ENCODE measurements at places on chromosomes 16 and 17.

- DNase-seq, result no peak
Observed at GRCh38 chr17:49889500-49889899, 41.6 kb upstream of the TAC4 start.

DNA sequence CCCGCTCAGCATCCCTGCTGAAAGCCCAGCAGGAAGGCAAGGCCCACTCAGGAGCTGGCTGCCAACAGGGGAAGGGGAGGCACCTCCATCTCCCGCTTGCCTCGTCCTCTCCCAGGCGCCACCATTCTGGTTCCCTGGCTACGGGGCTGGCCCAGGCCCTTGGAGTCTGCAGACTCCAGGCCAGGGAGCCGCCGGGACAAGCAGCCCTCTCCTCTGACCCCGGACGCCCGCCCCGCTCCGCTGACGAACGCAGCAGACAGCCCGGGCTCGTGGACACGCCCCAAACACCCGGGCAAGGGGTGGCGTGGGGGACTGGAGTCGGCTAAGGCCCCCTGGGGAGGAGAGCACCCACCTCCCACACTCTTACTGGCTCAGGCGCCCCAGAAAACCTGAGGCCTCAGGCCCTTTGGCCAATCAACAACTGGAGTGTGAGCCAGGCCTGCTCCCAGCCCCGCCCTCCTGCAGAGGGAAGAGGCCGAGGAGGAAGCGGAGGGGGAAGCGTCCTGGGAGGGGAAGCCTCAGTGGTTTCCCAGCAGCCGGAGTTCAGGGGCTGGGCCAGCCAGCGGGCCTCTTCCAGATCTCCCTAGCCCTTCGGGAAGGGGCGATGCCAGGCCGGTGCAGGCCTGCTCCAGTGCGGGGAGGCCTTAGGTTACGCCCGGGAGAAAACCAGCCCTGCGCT, 4.2 kb downstream of the MNT start:
- no peak for DNase-seq

DNA sequence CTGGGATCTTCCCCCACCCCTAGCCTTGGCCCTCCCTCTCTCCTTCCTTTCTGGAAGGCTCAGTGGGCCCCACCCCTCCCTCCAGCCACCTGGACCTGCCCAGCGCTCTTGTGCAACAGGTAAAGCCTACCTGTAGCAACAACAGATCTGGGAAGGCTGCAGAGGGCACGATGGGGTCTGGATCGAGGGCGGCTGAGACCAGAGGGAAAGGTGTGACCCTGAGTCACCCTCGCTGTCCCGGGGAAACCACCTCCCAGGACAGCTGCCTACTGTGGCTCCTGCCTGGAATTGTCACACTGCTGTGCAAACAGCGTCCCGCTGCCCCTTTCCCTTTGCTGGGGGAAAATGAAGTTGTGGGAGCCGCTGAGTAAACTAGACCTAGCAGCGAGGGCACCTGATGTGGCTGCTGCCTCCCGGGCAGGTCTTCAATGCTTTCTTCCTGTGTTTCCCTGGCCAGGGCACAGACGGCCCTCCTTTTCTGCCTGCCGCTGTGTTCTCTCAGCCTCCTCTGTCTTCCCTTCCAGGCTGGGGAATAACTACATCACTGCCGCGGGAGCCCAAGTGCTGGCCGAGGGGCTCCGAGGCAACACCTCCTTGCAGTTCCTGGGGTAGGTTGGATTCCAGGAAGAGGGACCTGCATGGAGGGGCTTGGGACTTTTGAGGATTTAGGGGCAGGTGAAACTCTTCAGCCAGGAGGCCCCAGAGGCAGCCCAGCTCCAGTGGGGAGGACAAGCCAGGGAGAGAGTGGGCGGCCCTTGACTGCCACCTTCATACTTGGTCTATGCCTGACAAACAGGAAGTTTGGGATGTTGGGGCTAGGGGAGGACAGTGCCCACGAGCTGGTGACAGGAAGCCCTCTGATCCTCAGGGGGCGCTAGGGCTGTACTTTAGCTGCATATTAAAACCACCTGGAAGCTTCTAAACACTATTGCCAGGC, 22.2 kb upstream of the CYLD start:
- DNase-seq, result no peak

DNA sequence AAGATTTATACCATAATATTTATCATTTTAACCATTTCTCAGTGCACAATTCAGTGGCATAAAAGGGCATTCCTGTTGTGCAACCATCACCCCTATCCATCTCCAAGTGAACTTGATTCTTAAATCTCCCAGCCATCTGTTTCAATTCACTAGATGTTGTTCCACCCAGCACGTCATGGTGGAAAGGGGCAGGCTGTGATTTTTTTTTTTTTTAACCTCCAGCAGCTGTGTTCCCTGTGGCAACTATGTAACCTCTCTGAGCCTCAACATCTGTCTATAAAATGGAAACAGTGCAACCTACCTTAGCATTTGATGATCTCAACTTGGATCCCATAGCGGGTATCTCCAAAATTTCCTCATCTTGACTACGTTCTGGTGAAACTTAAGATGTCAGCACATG, 604.5 kb downstream of the WWOX start:
- DNase-seq, result no peak

DNA sequence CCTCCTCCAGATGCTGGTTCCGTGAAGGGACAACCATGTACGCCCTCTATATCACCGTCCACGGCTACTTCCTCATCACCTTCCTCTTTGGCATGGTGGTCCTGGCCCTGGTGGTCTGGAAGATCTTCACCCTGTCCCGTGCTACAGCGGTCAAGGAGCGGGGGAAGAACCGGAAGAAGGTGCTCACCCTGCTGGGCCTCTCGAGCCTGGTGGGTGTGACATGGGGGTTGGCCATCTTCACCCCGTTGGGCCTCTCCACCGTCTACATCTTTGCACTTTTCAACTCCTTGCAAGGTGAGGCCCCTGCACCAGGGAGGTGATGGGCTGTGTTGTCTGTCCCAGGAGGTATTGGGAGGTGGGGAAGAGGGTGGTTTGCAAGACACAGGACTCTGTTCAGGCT, 9.0 kb upstream of the DRC7 start:
- DNase-seq, result no peak

GRCh38 chr16:4481963-4482362, 5.8 kb downstream of the HMOX2 start:
- no peak for DNase-seq

GRCh38 chr17:9432934-9433421, 142.6 kb downstream of the STX8 start:
- no peak for DNase-seq

DNA sequence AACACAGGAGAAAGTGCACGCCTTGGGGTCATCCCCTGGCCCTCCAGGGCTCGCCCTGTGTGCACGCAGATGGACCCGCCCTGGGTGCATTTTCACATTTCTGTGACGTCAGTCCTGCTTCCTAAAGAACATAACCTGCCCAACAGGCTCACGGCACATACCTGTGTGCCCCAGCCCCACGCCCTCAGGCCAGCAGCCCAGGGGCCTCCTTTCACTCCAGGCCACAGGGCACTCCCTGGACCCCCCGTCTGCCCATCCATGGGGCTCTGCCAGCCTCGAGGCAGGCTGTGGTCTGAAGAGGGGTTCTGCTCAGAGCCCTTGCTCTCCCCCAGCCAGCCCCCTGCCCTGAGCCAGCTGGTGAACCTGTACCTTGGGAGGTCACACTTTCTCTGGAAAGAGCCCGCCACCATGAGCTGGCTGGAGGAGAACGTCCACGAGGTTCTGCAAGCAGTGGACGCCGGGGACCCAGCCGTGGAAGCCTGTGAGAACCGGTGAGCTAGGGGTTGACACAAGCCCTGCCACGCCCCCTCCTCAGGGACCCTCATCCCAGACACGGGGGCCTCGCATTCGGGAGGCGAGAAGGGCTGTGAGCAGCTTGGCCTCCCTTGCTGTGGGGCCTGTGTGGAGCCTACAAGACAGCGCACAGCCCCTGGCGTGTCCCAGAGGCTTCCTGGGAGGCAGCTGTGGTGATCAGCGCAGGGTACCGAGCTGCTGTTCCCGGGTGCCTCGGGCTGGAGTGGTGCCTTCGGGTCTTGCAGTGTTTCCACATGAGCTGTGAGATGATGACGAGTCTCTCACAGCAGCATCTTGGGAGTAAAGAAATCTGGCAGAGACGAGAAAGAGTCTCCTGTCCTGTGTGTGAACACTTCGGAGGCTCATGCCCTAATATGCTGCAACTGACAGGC, 13.8 kb upstream of the MC1R start:
- DNase-seq, result no peak

- DNase-seq, result no peak
Observed at GRCh38 chr17:42438600-42439567, 15.8 kb upstream of the CAVIN1 start.

- DNase-seq, result no peak
Observed at GRCh38 chr17:74728702-74729075, 8.4 kb upstream of the RAB37 start.

- DNase-seq, result no peak
Observed at GRCh38 chr16:11848842-11849241, 2.5 kb downstream of the RSL1D1 start.

DNA sequence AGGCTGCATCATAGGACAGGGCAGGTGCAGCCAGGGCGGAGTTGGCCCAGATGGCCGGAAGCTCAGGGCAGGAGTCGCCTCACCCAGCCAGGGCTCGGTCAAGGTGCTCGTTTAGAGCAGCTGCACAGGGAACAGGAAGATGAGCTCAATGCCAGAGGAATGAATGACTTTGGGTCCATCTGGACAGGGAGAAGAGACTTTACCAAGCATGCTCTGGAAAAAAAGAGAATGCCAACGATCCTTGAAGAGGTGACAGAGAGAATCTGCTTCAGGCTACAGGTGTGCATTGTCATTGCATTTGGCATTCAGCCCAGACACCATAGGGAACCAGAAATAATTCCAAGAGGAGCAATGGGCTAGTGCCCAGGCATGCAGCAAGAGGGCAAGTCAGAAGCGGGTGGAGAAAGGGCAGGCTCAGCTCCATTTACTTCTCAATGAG, 6.7 kb upstream of the MPP3 start:
- DNase-seq, result no peak

GRCh38 chr16:47777220-47777619, 316.1 kb downstream of the PHKB start:
- DNase-seq, result no peak

DNA sequence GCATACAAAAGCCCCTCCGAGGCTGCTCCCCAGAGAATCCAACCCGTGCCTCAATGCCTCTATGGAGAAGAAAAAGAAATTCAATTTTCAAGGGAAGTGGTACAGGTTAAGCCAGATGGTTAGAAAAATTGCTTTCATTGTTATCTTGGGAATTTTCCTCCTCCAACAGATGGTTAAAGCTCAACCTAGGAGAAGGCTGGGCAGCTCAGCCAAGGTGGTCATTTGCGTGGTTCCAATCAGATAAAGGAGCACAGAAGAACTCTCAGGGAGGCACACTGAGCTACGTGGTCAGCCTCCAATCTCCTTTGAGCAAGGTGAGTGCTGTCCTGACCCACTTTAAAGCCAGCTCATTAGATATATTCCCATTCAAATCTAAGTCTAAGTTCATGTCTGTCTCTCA, 106.7 kb downstream of the STX8 start:
- no peak for DNase-seq

- no peak for DNase-seq
Observed at GRCh38 chr16:28168991-28169554, 42.7 kb downstream of the XPO6 start.

- DNase-seq, result no peak
Observed at GRCh38 chr17:29760279-29761039, 137.7 kb upstream of the CORO6 start.

- DNase-seq, result no peak
Observed at GRCh38 chr16:65831903-65832666, 534.4 kb upstream of the CDH5 start.

- DNase-seq, result no peak
Observed at GRCh38 chr16:28100810-28101532, 37.5 kb upstream of the GSG1L start.

DNA sequence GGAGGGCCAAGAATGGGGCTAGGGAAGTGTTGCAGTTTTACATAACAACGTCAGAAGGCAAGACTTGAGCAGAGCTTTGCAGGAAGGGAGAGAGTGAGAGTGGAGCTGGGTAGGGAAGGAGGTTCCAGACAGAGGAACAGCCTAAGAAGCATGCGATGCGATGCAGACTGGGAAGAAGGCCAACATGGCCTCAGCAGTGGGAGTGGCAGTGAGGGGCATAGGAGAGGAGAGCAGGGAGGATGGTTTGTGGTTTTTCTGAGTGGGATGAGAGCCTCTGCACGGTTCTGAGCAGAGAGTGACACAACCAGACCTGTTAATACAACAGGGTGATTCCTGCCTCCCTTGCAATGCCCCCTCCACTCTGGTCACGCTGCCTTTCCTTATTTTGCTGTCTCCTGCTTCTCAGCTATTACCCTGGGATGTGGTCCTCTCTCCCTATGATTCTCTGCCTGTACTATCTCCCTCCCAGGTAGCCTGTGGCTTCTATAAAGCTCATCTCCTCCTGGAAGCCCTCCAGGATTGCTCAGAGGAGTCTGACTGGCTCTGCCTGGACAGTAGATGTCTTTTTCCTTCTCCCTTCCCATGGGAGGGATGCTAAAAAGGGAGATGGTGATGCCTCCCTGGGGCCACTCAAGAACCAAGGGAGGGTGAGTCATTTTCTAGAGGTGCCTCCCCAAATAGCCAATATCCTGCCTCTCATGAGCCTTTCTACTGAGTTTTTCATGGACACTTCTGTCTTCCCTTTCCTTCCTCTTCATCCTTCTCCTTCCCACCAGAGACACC, 38.7 kb upstream of the NGFR start:
- no peak for DNase-seq

- DNase-seq, result no peak
Observed at GRCh38 chr17:689556-690275, 24.9 kb downstream of the VPS53 start.

DNA sequence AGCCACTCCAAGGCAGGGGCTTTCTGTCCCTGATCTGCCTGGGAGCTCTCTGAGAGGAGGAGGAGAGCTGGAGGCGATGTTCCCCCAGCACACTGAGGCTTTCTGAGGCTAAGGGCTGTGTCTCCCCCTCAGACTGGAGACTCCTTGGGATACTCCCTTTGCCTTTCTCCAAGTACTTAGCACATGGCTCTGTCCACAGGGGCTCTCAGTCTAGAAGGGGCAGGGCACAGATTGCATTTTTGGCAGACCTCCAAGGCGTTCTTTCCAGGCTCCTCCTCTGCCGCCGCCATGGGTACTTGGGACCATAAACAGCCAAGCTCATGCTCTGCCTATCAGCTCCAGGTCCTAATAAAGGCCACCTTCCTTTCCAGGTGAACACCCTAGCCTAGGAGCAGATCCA, 1.8 kb upstream of the GIP start:
- no peak for DNase-seq

DNA sequence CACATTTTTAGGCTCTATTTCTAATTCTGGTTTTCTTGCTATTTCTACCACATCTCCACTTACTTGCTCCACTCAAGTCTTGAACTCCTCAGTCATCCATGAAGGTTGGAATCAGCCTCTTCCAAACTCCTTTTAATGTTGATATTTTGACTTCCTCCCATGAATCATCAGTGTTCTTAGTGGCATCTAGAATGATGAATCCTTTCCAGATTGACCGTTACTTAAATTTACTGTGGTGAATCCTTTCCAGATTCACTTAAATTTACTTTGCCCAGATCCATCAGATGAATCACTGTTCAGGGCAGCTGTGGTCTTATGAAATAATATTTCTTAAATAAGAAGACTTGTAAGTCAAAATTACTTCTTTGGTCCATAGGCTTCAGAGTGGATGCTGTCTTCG, 32.4 kb downstream of the CLTC start:
- no peak for DNase-seq

Data from activated gamma-delta T cell (primary cell).